ENCODE measurements at places on chromosomes 1 and 21.

GRCh38 chr21:21200939-21201615, 202.9 kb downstream of the NCAM2 start:
- DNase-seq = no peak

DNA sequence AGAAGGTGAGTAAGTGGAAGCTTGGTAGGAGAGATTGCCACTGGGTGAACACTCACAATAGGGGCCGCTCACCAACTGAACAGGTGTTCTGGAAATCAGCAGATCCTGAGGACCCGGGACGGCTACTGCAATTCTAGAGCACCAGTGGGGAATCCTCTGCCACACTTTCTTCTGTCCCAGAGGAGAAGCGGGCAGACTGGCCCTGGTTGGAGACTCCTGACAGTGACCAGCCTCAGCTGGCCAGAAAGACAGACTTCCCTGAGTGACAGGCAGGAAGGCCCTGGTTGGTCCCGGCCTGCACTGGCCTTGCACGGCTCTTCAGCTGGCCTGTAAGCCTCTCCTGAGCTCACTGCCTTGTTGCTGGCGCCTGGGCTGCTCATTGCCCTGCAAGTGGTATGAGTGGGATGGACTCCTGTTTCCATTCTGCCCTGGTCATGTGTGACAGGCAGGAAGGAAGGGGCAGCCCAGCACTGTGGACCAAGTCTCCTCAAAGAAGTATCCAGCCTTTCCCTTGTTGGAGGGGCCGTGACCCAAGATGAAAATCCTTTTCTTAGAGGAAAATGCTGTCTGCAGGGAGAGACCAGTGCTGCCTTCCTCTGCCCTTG, 34.5 kb downstream of the MAN1C1 start:
- DNase-seq = peak; percentile 85

GRCh38 chr1:159054427-159054826, 22.1 kb downstream of the AIM2 start:
- DNase-seq = no peak

GRCh38 chr1:99352821-99353220, 88.5 kb downstream of the PLPPR4 start:
- DNase-seq = no peak

DNA sequence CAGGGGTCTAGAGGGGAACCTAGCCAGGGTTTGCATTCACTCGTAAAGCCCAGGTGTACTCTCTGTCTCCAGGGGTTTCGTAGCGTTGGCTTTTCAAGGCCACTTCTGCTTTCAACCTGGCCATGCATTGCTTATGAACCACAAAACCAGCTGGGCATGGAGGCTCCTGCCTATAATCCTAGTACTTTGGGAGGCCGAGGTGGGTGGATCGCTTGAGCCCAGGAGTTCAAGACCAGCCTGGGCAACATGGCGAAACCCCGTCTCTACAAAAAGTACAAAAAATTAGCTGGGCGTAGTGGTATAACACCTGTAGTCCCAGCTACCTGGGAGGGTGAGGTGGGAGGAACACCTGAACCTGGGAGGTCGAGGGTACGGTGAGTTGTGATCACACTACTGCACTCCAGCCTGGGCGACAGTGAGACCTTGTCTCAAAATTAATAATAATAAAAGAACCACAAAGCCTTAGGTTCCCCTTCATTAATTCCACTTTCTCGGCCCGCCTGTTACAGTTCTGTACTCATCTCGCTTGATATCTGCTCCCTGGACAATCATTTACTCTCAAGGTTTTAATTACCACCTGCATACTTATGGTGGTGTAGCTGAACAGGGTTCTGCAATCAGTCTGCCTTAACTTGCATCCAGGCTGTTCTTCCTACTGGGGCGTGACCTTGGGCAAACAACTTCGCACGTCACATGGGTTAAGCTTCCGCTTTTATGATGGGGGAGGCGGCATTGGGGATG, 6.1 kb downstream of the SLC16A4 start:
- no peak for DNase-seq

DNA sequence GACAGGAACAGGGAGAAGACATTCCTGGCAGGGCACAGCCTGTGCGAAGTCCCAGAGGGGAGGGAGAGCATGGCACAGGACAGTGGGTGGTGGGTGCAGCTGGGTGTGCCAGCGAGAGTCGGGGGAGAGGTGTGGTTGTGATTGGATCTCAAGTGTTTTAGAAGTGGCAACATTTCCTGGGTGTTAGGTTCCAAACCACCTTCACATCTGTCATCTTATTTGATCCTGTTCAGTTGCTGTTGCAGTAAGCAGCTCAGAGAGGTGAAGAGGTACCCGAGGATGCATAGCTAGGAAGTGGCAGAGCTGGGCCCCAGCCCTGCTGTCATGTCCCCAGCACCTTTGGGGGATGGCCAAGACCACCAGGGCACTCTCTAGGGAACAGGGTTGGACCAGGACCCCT, 22.0 kb upstream of the DISP3 start:
- no peak for DNase-seq

DNA sequence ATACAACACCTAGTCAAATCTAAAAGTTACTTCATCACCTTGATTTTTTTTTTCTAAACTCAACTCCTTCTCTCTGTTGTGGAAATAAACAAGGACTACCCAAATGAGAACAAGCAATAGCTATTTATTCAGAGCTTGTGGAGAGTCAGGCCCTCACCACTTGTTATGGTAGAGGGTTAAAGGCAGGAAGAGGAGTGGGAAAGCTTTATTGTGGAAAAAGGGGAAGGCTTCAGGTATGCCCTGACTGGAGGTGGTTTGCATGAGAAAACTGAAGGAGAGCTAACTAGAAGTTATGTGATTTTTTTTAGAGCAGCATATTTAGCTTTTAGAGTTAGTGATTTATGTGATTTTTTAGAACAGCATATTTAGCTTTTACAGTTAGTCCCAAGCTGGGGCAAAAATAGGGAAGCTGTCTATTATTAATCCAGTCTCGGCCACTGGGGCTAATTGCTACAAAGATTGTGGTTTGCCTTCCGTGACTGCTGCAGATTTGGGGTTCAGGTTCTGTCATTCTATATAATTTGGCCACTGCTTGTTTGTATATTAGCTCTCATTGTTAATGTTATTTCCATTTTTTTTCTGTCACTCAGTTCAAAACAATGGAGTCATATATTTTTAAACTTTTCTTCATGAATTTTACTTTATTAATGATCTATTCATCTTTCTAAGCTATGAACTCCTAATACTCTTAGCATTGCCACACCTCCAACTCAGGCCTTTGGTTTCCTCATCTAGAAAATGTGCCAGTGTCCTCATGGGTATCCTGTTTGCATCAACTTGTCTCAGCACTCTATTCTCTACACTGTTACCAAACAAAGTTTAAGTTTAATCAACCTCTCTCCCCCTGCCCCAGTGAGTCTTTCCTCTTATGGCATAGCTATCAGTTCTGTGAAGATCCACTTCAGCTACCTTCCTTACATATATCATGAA, 713.0 kb downstream of the BRINP3 start:
- no peak for DNase-seq

GRCh38 chr1:91798241-91798648, 87.7 kb downstream of the TGFBR3 start:
- no peak for DNase-seq

GRCh38 chr1:192579010-192579738, 3.6 kb downstream of the RGS1 start:
- DNase-seq = no peak

GRCh38 chr21:37259426-37259825, 7.7 kb downstream of the VPS26C start:
- DNase-seq = no peak

GRCh38 chr1:15736038-15736891, at the start of gene SLC25A34:
SLC25A34 (plus strand) TSS chr1:15736258; CDS start chr1:15736486, 228 bp downstream.
- DNase-seq = no peak

- peak; percentile 90 for DNase-seq
Measured at GRCh38 chr21:41361786-41362604, at the start of gene MX2. MX2 (plus strand) TSS chr21:41362027; CDS start chr21:41376907, 14,880 bp downstream.

DNA sequence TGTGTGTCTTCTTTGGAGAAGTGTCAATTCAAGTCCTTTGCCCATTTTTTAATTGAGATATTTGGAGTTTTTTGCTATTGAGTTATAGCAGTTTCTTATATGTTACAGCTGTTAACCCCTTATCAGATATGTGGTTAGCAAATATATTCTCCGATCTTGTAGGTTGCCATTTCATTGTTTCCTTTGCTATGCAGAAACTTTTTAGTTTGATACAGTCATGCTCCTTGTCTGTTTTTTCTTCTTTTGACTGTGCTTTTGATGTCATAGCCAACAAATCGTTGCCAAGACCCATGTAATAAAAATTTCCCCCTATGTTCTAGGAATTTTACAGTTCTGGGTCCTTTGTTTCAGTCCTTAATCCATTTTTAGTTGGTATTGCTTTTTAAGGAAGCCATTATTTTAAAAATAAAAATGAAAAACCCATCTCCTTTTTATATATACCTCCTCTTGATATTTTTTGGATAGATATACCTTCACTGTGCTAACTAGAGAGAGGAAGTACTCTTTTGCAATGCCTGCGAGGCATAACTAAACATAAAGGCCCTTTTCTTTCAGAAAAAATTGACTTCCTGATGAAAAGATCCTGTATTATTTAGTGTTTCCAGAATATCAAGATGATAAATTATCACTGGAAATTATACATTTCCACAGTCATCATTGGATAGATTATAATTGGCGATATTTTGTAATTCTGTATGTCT, 127.8 kb downstream of the HS2ST1 start:
- no peak for DNase-seq

DNA sequence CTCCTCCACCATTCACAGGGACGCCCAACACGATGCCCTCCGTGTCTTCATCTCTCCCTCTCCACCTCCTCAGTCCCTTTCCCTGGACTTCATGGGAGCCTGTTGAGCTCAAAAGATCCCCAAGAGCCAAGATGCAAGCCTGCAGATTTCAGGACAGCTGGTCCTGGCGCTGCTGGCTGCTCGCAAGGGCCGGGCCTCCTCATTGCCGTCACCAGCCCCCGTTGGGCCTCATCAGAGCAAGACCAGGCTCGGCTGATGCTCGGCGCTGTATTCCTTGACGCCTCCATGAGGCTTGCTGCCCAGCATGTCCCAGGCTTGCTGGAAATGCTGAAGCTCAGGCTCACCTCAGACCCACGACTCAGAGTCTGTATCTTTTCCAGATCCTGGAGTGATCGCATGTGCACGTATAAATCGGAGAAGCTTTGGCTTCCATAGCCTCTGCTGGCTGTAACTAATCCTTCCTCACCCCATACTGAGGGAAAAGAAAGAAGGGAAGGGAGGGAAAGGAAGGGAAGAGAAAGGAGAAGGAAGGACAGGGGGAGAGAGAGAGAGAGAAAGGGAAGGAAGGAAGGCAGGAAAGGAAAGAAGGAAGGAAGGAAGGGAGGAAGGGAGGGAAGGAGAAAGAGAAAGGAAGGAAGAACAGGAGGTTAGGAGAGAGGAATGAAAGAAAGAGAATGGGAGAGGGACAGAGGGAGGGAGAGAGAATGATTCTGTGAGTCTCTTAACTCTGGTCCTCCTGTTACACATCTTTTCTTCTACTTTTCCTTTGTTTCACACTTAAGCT, 94.6 kb downstream of the KCNJ15 start:
- DNase-seq = no peak

- DNase-seq = no peak
Measured at GRCh38 chr1:208977638-208978256, 605.8 kb upstream of the CAMK1G start.

- DNase-seq = no peak
Measured at GRCh38 chr1:197553281-197553680, 222.0 kb downstream of the DENND1B start.

GRCh38 chr1:112337028-112337531, 58.9 kb upstream of the CTTNBP2NL start:
- no peak for DNase-seq

GRCh38 chr21:17370263-17370662, 142.6 kb upstream of the CXADR start:
- DNase-seq = no peak

- DNase-seq = no peak
Measured at GRCh38 chr1:25065795-25066238, 135.7 kb upstream of the RUNX3 start.

DNA sequence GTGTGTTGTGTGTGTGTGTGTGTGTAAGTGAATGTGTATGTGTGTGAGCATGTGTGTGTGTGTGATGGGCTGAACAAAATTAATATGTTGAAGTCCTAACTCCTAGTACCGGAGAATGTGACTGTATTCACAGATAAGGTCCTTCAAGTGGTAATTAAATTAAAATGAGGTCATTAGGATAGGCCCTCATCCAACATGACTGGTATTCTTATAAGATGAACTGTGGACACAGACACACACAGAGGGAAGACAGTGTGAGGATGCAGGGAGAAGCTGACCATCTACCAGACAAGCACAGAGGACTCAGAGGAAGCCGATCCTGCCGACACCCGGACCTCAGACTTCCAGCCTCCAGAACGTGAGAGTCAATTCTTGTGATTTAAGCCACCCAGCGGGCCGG, 91.2 kb upstream of the PGBD5 start:
- DNase-seq = no peak

DNA sequence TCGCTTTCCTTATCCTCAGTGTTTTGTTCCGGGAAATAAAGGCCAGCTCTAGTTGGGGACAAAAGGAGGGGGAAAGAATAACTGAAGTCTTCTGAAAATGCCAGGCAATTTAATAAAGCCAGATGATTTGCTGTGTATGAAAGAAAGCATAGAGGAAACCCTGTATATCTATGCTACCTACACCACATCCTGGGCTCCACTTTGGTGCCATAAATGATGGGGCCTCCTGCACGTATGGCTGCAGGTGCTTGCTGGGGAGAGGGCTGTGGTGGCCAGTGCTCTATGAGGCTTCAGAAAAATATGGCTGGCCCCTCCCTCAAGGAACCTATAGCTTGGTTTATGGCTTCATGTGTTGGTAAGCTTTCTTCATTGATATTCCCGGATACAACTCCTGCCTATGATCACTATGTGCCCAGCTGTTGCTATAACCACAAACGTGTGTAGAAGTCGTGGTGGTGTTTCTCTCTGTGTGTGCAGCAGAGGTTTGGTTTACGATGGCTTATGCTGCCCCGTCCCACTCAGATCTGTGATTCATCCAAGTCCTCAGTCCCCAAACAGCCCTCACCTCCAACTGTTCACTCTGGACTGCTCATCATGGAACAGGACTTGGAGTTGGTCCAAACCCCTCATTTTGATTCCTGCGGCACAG, 59.5 kb downstream of the BACE2 start:
- DNase-seq = no peak

- no peak for DNase-seq
Measured at GRCh38 chr1:207500306-207500705, 4.3 kb downstream of the CR1 start.

GRCh38 chr1:224211206-224211962, 28.3 kb downstream of the DEGS1 start:
- DNase-seq = no peak

DNA sequence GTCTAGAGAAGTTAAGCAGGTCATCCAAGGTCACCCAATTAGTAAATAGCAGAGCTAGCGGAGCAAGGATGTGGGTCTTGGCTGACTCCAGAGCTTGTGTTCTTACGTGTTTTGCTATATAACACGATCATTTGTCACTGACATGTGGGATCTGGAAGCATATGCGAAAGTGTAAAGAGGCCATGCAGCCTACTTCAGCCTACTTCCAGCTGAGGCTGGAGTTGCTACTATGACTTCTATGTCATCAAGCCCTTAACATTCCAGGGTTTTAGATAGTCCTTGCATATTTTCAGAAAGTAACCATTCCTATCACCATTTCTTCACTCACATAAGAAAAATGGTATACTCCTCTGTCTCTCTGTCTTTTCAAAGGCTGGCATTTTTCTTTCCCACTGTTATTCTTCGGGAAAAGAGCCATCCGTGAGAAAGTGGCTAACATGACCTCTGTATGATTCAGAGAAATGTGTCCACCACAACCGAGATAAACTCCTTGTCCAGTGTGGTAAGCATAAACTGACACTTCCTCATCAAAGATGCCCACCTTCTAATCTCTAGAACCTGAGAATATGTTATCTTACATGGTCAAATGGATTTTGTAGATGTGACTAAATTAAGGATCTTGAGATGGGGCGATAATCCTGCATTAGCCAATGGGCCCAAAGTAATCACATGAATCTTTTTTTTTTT, 24.0 kb upstream of the ABL2 start:
- DNase-seq = no peak

GRCh38 chr1:197438010-197438790, 170.1 kb downstream of the CRB1 start:
- no peak for DNase-seq

All from mesenteric fat pad (tissue), 1 donor.